Fibroblast of pulmonary artery (primary cell): ENCODE measurements at places on chromosomes 7 and 10.

DNA sequence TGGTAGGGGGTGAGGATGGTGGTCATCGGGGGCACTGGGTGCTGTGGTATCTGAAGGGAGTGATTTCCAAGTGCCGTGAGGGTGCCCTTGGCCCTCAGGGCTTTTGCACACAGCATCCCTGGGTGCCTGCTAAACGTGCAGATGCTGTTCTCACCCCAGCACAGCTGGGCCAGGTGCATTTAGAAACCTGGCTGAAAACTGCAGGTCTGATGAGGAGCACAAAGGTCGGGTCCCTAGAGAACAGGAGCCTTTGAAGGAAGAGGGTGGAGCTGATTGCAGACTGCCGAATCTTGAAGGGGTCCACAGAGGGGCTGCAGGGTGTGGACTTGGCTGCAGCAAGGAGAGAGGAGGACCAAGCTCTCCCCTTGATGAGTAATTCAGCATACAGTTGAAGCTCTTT, 32.0 kb downstream of the ZMIZ1 start:
- DNase-seq = no peak

- DNase-seq = no peak
Measured at GRCh38 chr7:5467645-5468044, 44.0 kb upstream of the TNRC18 start.

DNA sequence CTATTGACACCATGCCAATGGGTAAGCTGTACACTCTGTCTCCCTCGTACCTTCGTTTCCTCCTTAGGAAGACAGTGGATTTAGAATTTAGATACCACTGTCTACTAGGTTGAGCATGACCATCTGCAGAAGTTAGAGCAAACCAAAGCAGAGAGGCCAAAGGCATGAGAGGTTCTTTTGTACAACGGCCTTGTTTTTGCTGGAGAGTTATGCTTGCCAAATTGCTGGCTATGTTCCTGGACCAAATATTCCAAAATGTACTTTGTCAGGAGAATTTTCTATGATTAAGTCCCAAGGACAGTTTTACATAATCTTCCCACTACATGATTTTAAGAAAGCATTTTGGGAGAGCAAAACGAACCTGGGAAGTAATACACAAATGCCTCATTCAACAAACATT, 47.9 kb upstream of the PLCE1 start:
- DNase-seq = no peak

- DNase-seq = no peak
Measured at GRCh38 chr10:86556532-86556931, 34.9 kb upstream of the WAPL start.

GRCh38 chr10:67115972-67116371, 190.1 kb downstream of the LRRTM3 start:
- peak; percentile 28 for DNase-seq

DNA sequence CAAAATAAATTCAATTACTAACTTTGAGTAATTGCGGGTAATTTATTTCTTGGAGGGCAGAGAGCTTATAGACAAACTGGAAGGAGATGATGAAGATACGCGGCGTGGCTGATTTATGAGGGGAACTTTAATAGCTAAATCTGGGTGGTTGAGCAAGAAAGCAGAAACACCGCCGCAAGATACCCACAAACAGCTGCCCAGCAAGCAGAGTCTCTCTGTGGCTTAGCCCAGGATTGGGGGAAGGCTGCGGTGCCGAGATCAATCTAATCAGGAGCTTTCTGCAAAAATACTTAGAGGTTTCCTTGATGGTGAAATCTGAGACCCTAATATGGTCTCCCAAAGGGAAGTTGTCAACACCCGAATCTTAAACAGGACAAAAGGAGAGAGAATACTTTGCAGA, 94.9 kb upstream of the MGMT start:
- DNase-seq = no peak

DNA sequence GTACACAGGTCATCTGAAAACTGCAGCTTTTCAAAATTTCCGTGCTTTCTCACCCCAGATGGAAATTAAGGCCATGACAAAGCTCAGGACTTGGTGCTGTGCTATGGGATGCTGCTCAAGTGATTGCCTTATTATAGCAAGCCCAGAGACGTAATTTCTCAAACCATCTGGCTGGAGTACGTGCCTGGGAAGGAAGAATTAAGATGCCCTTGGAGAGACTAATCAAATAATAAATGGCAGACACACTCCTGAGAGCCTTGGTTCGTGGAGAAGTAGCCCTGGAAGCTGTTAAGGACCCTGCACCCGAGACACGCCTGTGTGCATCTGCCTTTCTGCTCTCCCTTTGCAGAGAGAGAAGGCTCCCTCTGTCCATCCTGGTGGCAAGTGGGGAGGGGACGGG, 38.3 kb upstream of the PRLHR start:
- no peak for DNase-seq

- DNase-seq = peak; percentile 5
Measured at GRCh38 chr7:96823274-96823673, 113.6 kb upstream of the SEM1 start.

DNA sequence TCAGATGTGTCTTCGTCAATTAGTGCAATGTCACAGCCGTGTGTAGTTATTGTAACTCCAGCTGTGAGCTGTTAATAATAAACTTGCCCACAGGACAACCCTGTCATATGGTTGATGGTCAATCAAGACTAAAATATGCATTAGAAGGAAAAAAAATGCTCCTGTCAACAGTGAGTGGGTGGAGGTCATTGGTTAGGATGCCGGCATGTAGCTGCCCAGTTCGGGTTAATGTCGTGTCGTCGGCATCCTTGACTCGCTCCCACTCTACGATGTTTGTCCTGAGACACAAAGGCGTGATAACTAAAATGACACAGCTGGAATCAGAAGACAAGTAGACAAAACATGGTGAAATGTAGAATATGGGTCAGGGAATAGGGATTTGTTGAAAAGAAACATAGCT, 442.8 kb upstream of the NPVF start:
- DNase-seq = no peak

DNA sequence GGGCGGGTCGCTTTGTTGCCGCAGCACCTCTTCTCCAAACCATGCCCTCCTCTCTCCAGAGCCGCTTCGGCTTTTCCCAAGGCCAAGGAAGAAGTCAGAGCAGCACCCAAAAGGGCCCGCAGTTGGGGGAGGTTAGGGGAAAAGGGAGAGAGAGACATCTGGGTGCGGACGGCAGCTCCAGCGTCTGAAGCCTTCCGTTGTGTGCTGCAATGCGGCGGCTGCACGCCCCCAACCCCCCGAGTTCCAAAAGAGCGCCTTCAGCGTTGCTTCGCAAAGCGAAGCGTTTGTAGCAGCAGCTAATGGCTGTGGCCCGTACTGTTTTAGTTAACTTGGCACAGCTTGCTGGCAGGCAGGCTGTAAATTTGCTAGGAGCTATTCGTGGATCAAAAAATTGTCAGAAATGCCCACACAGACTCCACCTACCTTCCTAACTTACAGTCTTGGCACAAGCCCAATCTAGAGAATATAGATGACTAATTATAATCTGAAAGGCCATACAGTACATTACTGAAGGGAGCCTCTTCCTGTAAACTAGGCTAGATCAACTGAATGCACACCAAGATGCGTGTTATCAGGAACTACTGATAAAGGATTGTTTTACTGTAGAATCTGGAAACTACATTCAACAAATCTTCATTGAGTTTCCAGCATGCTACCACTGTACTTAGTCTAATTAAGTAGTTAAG, 1.1 kb upstream of the KBTBD2 start:
- peak; percentile 75 for DNase-seq

DNA sequence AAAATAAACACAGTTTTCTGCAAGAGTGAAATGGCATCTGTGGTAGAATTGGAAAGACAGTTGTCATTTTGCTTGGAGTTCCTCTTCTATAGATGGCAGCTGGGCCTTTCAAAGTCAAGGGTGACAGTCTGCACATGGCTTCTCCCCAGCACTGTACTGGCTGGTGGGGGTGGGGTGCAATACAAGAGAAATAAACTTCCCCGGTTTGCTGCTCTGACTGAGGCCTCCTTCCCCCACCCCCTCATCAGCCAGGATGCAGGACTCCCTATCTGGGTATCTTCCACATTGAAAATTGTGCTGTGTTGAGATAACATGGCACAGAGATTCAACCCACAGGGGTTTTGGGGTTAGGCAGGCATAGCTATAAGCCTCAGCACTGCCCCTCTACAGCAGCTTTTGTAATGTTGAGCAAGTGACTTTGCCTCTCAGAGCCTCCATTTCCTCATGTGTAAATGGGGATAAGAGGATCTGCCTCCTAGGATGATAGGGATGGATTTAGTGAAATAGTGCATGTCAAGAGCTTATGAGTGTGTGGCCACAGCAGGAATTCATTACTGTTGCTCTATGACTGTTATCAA, 85.8 kb upstream of the WDR11 start:
- DNase-seq = no peak

GRCh38 chr7:100469227-100470044, 5.4 kb upstream of the SPACDR start:
- peak; percentile 79 for DNase-seq

DNA sequence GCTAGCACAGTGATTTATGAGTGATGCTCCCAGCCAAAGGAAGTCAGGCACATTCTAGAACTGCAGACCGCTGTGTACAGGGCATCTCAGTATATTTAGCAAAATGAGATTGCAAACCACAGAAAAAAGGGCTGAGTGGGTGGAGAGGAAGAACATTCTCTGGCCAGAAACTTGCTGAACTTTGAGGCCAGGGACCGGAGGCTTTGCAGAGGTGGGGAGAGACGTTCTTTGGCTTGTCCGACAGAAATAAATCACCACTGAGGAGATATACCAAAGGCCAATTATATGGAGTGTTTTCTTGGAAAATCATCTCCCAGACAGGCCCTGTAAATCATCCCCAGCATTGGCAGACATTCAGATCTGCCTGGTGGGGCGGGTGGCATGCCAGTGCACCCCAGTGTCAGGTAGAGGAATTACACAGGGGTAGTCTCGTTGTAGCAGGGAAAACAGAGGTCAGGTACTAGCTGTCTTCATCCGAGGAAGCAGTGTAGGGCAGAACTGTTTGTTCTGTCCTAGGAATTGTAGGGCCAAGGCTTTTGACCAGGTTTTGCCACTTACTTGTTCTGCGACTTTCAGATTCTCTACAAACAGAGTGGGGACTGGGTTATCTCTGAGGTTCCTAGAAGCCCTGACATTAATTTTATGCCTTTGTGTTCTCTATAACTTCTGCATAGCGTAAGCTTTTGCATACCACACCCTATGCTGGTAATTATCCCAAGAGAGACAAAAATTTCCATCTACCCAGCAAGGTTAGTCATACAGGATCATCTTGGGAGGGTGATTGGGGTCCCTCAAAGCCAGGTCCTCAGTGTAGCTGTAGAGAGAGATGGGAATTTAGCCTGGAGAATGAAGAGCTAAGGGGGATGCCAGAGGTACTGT, 655.6 kb downstream of the LRMDA start:
- DNase-seq = peak; percentile 79

- no peak for DNase-seq
Measured at GRCh38 chr7:47577321-47577919, 4.5 kb downstream of the TNS3 start.

DNA sequence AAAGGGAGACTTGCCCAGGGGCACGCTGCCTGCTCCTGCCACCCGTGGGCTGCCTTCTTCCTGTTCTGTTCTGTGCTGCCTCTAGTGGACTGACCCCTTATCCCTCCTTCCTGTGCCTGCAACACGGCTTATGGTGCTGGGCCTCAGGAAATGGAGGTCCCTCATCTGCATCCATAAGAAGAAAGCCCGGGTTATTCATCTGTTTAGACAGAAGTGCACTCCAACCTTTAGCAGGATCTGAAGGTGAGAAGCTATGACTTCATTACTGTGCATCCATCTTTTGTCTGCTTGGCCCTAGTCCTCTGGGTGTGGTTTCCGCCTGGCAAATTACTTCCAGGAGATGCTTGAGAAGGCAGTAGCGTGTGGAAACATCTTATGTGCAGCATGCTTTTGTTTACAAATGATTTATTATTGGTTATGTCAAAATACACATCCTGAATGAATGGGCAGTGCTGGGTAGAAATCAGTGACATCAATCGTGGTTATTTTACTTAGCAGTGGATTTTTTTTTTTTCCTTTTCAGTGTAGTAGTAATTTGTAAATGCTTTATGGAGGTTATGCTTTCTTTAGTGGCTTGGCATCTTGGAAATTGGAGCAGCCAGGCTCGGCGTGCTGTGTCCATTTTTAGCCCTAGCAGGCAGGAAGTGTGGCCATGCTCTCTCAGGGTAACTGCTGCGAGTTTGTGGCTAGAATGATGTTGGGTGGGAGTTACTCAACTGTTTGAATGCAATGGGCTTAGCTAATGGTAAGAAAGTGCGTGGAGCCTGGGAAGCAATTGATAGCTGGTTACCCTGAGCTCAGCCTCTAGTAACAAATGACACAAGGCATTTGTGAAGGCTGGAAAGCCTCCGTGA, 12.7 kb downstream of the PTPRE start:
- DNase-seq = peak; percentile 50

DNA sequence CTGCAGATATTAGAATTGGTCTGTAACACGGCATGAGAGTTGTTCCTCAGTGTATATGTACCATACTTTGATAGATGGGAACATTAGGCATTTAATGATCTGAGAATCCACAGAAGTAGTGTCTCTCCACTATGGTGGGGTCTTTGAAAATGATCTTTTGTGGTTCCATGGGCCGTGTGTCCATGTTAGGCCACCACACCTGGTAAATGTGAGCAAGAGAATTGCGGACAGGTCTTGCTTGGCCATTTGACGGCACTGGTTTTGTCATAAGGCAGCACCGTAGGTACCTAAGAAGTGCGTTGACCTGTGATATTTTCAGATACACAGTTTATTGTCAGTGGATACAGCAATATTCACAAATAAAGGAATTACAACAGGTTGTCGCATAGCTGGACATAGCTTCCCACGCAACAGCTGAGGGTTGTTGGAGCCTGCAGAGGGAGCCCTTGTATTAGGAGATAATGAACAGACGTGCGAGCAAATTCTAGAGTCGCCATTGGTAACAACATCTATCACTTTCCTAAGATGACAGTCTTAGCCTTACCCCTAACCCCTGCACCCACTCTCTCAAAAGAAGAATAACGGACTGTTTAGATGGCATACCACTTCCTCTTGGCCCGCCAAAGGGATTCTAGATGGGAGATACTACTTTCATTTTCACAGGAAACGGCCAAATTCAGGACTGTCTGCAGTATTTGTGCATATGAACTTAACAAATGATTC, 111.4 kb downstream of the COL28A1 start:
- DNase-seq = peak; percentile 78

DNA sequence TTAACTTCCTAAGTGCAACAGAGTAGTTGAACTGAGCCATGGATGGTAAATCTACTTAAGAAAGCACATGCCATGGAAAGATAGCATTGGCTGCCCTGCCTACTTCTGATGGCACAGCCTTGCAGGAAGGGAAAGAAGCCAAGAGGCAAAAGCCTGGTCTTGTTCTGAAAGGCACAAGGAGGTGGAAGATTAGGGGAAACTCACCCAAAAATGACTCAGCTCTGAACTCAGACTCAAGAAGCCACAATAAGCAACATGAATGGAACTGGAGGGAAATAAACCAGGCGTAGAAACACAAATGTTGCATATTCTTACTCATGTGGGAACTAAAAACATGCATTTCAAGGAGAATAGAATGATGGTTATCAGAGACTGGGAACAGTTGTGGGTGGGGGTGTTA, 20.8 kb upstream of the ALOX5 start:
- no peak for DNase-seq

DNA sequence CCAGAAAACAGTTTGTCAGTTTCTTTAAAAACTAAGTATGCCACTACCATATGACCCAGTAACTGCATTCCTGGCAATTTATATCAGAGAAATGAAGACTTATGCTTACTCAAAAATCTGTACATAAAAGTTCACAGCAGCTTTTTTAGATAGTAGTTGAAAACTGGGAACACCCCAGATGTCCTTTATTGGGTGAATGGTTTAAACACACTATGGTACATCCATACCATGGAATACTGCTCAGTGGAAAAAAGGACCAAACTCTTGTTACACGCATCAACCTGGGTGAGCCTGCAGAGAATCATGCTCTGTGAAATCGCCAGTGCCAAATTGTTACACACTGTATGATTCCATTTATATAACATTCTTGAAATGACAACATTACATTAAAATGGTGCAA, 127.6 kb upstream of the RET start:
- DNase-seq = no peak
